ENCODE measurements at places on chromosomes 2 and 18.

DNA sequence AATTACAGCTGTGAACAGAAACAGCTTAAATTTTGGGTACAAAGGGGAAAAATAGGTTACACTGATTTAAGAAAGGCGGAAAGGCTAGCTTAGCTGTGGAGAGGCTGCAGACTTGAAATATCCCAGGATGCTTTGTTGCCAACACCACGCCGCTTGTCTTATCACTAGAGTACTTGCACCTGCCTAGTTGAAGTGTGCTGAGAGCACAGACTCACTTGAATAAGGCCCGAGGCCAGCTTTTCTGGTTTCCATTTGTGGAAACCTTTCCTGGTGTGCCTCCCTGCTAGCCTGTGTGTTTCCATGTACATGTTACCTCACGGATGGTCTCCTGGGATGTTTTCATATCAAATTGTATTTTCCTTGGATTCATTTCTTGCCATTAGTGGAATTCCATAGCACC lies 3.2 kb downstream of the CABLES1 start:
- no peak for DNase-seq

- no peak for DNase-seq
Measured at GRCh38 chr2:152676461-152676860, 40.8 kb downstream of the PRPF40A start.

- no peak for DNase-seq
Measured at GRCh38 chr2:85288244-85288725, 39.5 kb downstream of the TGOLN2 start.

DNA sequence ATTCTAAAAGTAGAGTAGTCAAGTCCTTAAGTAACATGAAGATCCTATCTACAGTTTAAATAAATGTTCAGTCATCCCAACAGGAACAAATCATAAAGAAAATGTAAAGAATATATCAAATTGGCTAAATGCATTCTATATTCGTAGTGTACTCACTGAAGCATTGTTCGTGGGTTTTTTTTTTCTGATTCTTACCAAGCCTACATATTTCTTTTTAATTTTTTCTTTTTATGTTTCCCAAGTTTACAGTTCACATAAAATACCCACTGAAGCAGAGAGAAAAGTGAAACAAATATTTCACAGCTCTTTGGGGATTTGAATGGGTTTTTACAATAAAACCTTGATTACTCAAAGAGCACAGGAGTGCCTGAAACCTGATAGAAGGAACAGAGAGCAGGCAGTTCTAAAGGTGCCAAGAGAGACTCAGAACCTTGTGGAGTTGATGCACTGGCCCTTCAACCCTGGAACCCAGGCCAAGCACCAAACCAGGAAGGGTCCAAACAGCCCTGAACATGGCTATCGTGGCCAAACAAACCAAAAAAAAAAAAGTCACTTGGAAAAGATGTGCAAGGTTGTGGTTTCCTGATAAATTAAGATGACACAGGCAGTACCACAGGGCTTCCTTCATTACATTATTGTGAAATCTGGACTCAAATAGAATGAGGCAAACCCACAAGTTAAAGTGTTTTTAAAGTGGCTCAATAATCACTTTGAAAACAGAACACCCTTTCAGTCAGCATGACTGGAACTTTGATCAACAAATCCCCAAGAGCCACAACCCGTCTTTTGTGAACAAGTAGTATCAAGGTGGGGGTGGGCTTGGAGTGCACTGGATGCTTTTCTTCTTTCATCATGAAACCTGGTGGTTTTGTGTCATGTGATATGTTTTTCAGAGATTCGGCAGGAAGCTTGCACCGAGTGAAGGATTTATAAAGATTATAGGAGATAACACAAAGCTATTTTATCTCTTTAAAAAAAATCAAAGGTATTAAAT lies 245.0 kb upstream of the FN1 start:
- no peak for DNase-seq

- DNase-seq, result no peak
Measured at GRCh38 chr2:48910961-48911360, 155.4 kb upstream of the LHCGR start.

DNA sequence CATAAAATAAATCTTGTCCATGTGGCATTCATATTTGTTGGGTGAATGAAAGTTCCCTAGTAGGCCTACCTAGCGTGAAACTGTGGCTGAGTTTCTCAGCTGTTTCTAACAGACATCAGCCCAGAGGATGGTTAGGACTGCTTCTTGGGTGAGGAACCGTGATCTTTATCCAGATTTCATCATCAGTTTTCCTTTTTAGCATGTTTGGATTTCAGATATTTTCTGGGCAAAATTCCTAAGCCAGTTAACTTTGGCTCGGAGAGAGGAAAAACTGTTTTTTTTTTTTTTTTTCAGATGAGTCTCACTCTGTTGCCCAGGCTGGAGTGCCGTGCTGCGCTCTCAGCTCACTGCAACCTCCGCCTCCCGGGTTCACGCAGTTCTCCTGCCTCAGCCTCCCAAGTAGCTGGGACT lies 53.5 kb downstream of the DGKD start:
- DNase-seq, result no peak

DNA sequence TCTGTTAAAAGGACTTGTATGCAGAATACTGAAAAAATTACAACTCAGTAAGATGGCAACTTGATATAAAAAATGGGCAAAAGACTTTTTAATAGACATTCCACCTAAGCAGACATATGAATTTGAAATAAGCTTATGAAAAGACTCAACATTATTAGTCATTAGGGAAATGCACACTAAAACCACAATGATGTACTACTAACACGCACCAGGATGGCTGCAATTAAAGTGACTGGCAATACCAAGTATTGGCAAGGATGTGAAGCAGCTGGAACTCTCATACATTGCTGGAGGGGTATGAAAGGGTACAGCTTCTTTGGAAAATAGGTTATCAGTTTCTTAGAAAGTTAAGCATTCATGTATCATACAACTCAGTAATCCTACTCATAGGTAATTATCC lies 3.2 kb upstream of the ENOSF1 start:
- DNase-seq, result no peak

DNA sequence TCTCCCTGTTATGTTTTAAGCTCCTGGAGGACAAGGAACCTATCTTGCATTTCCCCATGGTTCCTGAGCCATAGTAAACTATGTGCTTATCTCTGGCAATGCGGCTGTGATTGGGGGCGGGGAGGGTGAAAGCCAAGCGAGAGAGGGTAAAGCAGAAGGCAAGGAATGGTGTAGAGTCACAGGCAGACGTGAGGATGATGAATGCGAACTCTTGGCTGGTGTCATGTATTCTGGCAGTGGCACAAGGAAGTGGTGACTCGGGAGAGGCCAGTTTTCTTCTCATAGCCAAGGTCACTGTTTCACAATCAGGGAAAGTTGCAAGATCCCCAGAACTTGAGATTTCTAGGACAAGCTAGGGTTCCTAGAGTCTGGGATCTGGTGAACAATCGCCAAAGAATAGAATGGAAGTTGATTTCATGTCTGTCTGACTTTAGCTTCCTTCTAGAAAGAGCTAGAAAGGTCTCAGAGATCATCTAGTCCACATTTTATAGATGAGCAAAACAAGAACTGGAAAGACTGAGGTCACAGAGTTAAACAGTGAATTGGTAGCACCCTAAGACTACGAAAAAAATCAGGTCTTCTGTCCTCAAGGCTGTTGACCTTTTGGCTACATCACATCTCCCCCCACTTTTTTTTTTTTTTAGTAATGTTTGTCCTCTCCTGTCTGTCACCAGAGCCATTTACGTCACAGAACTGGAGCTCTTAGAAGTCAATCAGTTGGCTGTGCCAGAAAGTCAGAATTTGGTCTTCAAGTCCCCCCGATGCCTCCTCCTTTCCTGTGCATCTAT lies 137.0 kb downstream of the BCL11A start:
- no peak for DNase-seq

DNA sequence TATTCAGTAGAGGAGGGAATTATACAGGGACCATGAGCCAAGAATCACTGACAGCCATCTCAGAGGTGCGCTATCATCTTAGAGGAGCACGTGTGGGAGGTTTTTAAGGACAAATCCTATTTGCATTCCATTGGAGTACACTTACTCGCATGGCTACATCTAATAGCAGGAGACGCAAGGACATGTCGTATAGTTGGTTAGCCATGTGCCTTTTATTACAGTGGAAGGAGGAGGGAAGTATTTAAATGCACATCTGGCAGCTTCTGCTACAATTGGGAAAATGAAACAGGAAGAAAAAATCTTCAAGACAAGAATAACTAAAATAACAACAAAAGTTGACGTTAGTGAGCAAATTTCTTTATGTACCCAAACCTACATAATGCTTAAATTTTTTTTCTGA lies 86.5 kb upstream of the UGP2 start:
- DNase-seq, result no peak

GRCh38 chr2:112481050-112481527 lies 867 bp upstream of the TTL start:
- DNase-seq, result peak; percentile 87

DNA sequence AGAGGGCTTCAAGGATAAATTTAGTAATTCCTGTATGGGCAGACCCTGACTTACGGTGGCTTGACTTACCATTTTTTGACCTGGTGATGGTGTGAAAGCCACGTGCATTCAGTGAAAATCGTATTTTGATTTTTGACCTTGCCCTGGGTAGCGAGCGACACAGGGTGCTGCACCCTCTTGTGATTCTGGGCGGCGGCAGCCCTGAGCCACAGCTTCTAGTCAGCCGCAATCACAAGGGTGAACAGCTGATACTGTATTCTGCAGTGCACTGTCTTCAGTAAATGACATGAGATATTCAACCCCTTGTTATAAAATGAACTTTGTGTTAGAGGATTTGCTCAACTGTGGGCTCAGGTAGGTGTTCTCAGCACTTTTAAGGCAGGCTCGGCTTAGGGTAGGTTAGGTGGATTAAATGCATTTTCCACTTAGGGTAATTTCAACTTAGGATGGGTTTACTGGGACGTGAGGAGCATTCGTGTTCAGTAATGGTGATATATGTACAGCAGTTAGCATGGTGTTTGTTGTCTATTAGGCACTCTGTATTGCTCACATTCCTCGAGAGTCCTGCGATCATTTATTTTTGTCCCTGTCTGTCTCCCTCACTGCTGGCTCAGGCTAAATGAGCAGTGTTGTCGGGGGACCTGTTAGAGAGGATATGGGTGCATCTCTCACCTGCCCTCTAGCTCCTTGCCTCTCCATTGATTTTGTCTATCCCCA lies 109.9 kb downstream of the CEP192 start:
- no peak for DNase-seq

- no peak for DNase-seq
Measured at GRCh38 chr2:159973325-159973724, 89.1 kb downstream of the PLA2R1 start.

DNA sequence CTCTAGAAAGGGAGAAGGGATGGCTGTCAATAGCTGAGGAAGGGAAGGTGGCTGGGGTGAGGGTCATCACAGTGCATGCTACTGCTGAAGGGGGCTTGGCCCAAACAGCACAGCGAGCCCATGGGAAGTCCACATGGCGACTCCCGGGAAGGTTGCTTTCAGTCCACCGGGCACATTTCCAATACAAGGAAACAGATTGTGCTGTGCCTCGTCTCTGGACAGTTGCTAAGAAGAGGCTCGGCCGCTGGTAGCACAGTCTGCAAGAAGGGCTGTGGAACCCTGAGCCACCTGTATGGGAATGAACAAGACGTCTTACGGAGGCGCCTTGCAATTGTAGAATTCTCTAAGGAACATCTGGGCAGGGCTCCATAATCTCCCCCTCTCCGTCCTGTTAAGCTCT lies 123.1 kb downstream of the CELF4 start:
- peak; percentile 76 for DNase-seq

GRCh38 chr18:61281431-61281830 lies 51.8 kb upstream of the CDH20 start:
- DNase-seq, result no peak

GRCh38 chr2:49004036-49004626 lies 150.2 kb downstream of the FSHR start:
- DNase-seq, result no peak

DNA sequence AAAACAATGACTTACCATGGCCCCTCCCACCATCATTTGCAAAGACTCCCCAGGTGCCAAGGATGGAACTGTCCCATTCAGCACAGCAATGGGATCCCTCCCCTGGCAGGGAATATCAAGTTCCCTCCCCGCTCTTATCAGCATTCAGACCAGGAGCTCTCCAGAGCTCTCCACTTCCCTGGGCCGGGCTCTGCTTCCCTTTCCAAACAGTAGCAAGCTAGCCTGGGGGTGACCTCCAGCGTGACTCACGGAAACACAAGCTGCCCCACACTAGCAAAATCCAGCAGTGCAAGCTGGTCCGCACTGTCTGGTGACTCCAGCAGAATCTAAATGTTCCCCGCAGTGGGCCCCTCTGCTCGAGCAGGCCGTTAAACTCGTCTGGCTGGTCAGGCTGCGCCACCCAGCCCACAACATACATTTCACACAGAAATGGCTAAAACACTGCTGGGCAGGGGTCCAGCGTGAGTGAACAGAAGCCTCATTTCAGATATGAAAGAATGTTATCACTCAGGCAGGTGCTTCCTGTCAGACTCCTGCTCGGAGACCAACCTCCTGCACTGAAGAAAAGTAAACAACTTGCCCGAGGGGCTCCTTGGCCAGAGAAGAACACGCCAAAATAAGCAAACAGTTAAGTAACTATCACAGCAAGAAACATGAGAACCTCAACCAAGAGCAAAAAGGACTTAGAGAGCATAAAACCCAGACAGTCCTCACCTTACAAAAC lies 33.9 kb downstream of the STAT1 start:
- no peak for DNase-seq

DNA sequence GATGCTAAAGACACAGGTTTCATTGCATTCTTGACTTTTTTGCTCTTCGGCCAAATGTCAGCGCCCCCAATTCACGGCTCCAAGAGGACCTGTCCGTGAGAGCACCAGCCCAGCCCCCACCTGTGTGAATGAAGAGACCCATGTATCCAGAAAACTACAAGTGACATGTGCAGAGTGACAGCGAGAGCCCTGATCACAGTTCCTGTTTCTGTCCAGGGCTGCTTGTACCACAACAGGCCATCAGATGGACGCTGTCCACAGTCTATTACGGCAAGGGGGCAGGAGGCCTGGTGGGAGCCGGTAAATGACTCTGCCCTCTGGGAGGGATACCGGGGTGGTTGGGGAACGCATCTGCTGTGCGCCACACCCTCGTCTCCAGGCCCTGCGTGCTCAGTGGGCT lies 520.9 kb upstream of the ID2 start:
- no peak for DNase-seq

GRCh38 chr2:88903749-88904353 lies 212.4 kb downstream of the RPIA start:
- DNase-seq, result no peak

- DNase-seq, result no peak
Measured at GRCh38 chr2:127022817-127023216, 84.1 kb downstream of the BIN1 start.
